Bone marrow (tissue), 2 donors: ENCODE measurements at places on chromosomes 12 and 14.

DNA sequence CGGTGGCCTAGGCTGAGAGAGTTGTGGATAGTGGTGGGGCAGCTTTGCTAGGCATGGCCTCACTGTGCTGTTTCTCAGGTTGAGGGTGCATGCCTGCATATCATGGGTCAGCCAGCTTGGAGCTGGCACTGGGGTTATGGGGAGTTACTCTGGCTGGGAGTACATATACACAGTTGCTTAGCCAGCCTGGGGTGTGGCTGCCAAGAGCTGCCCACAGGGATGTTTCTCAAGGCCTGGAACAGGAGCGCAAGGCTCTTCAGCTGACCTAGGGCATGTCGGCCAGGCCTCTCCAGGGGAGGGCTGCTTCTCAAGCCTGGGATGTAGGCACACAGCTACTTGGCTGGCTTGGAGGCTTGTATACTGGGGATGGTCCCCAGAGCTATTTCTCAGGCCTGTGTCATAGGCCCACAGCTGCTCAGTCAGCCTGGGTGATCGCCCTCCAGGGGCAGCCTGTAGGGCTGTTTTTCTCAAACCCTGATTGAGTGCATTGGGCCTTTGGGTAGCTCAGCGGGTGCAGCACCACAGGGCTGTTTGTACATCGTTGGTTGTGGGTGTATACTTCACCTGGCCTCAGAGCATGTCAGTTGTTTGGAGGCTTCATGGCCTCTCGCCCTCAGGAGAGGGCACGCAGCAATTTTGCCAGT, 114.9 kb downstream of the METTL25 start:
- DNase-seq = no peak

DNA sequence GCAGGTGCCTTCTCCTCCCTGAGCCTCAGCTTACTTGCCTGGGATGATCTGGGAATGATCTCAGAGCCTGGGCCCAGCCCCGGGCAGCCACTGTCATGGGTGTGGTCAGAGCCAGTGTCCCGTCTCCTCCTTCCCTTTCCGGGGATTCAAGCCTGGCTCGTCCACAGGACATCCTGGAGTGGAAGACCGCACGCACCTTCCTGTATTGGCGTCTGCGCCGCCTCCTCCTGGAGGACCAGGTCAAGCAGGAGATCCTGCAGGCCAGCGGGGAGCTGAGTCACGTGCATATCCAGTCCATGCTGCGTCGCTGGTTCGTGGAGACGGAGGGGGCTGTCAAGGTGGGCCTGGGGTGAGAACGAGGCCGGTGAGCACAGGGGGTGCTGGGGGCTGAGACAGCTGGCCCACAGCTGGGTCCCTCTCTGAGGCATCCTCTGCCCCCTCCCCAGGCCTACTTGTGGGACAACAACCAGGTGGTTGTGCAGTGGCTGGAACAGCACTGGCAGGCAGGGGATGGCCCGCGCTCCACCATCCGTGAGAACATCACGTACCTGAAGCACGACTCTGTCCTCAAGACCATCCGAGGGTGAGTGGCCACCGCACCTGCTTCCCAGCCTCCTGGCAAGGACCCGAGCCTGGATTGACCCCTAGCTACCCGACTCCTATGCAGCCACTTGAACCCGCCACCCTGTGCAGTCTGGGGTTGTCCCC, 44.0 kb downstream of the FOXN4 start:
- no peak for DNase-seq

GRCh38 chr14:77270361-77271112, 469 bp downstream of the NGB start:
- DNase-seq = no peak

GRCh38 chr12:3055026-3055703, 22.0 kb upstream of the TSPAN9 start:
- no peak for DNase-seq

GRCh38 chr12:67069451-67070306, 199.5 kb upstream of the CAND1 start:
- no peak for DNase-seq

DNA sequence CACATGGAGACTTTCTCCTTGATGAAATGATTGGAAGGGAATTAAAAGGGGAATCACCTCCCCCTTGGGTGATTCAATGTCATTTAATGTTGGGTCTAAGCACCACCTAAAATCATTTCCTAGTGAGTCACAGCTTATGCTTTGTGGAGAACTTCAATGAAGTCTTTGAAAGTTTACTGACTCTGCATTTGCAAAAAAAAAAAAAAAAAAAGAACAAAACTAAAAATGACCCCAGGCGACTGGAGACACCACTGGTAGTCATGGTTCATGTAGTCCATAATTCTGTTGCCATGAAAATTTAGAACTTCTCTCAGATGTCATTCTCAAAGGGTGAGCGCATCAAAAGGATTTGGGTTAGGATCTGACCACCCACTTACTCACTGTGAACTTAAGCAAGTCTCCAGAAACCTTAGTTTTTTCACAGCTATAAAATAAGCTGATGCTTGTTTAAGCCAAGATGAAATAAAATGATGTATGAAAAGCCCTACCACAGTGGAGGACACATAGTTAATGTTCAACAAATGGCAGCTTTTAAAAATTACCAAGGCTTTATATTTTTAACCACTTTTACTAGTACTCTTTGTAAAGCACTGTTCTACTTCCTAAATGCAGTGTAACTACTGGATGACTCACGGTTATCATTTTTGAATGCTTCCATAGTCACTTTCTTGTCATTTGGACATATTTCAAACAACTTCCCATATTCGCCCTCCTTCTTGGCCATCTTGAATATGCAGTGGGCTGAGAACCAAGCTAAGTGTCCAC, 18.1 kb upstream of the KSR2 start:
- no peak for DNase-seq

DNA sequence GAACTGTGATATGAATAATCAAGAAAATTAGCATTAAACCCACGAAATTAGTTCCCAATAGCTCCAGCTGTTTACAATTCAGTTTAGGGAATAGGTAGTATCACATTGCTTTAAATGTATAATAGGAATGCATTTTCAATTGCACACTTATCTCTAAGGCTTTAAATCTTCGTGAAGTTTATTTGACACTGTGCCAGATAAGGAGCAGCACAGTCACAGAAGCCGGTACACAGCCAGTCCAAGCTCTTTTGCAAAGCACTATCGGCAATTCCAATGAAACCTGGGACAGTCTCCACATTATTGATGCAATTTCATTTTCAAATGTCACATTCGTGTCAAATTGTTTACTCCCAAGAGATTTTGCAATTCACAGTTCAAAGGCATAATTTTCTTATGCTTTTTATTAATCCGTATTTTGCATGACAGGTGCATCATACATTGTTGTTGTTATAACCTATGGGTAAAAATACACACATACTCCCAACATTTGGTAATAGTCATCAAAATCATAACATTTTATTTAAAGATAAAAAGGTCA, 602.8 kb downstream of the RPS29 start:
- no peak for DNase-seq

DNA sequence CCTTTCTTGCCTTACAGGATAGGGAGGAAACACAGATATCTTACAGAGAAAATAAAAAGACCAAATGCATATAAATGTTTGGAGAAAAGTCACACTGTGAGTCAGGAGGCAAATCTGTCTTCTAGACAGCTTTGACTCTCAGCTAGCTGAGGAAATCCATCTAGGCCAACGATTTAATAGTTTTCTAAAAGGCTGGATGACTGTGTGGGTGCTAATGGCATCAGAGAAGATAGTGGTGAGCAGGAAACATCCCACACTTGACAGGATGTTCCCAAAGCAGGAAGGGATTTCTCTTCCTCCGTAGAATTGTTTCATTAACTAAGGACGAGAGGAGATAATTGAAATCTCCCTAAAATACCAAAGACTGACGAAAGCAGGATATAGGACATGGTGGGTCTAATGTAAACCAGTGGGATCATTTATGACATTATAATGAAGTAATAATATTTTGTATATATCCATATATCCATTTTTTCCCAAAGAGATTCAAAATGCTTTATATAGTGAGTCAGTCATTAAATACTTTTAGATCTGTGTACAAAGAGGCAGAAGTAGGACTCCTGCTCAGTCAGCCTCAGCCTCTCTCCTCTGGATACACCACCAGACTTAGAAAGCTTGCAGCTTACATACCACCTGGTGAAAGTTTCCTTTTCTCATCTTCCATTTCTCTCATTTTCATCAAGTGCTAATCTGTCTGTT, 44.3 kb upstream of the PSMA6 start:
- DNase-seq = no peak

GRCh38 chr12:116497051-116497591, 62.1 kb upstream of the MAP1LC3B2 start:
- DNase-seq = no peak

- no peak for DNase-seq
These were observed 37.9 kb downstream of the SH2B3 start for GRCh38 chr12:111443586-111443985.
